ENCODE measurements at places on chromosomes 7 and 10. TPM values are rescaled to one million over a fixed set of nuclear protein-coding genes. Genes with fewer than 3 reads are reported as not detected.

GRCh38 chr7:139041378-139042085 lies 5.7 kb upstream of the ZC3HAV1L start:
- H3K27ac ChIP-seq = no peak overlapping the region
- H3K4me1 ChIP-seq = peaks cover 1% of the 10 kb centered on the region
- no peak overlapping the region for H3K4me3 ChIP-seq
- no peaks in the 10 kb centered on the region for H3K36me3 ChIP-seq

DNA sequence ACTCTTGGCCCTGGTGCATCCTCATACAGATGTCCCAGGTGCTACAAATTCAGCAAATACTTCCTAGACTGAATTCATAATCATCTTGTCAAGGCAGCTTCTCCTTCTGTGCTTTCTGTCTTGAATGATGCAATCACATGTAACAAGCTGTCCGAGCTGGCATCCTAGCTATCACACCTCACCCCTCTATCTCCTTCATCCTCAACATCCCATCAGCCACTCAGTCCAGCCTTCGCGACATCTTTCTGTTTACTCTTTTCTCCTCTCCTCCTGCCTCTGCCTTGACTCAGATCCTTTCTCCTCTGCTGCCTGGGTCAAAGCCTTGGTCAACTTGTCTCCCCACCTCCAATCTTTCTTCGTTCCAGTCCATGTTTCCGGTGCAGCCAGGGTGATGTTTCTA lies 240.4 kb upstream of the CELF2 start:
- H3K27ac ChIP-seq = no peak overlapping the region
- no peak for DNase-seq
- H3K27me3 ChIP-seq = no peaks in the 10 kb centered on the region
- H3K4me3 ChIP-seq = no peak overlapping the region
- H3K36me3 ChIP-seq = no peaks in the 10 kb centered on the region
- H3K4me1 ChIP-seq = no peaks in the 10 kb centered on the region

- no peak overlapping the region for H3K27ac ChIP-seq
- H3K4me1 ChIP-seq = no peaks in the 10 kb centered on the region
- no peak overlapping the region for H3K4me3 ChIP-seq
- H3K36me3 ChIP-seq = peaks cover 8% of the 10 kb centered on the region
- no peak for DNase-seq
These were observed 15.9 kb downstream of the VPS41 start for GRCh38 chr7:38893061-38893460.

- H3K27me3 ChIP-seq = no peaks in the 10 kb centered on the region
- no peak overlapping the region for H3K27ac ChIP-seq
- peaks cover 14% of the 10 kb centered on the region for H3K4me1 ChIP-seq
- DNase-seq = no peak
These were observed 1.9 kb downstream of the CNPY1 start for GRCh38 chr7:155544485-155544884.

GRCh38 chr10:106086391-106086790 lies 1078.1 kb downstream of the SORCS1 start:
- H3K27ac ChIP-seq = no peak overlapping the region
- DNase-seq = no peak
- no peaks in the 10 kb centered on the region for H3K36me3 ChIP-seq
- H3K4me1 ChIP-seq = no peaks in the 10 kb centered on the region
- H3K27me3 ChIP-seq = no peaks in the 10 kb centered on the region

DNA sequence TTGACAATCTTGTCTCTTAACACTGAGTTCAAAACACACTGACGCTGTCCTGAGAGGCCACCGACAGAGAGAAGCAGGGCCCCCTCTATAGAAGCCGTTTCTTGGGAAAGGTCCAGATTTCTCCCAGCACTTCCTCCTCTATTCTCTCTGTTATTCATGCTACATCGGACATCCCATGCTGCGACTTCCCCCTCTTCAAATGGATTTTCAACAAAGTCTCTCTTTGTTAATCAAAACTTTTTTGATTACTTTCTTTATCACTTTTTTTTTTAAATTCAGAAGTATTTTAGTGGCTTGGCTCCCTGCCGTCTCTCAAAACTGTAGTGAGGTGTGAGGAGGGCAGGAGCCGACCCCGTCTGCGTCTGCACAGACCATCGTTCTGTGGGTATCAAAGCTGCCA lies 298.9 kb upstream of the PITRM1 start:
- no peak for DNase-seq
- H3K4me3 ChIP-seq = no peak overlapping the region

- H3K4me3 ChIP-seq = no peak overlapping the region
- no peaks in the 10 kb centered on the region for H3K27me3 ChIP-seq
- no peak for DNase-seq
These were observed 103.7 kb downstream of the EBF3 start for GRCh38 chr10:129860396-129860795.

- DNase-seq = peak; percentile 76
- H3K27ac ChIP-seq = peak overlapping the region; percentile 87
- H3K4me1 ChIP-seq = peaks cover 4% of the 10 kb centered on the region
- no peaks in the 10 kb centered on the region for H3K27me3 ChIP-seq
- peak overlapping the region; percentile 1 for H3K4me3 ChIP-seq
- no peaks in the 10 kb centered on the region for H3K36me3 ChIP-seq
These were observed 74.1 kb downstream of the NRBF2 start for GRCh38 chr10:63206997-63207811.

GRCh38 chr7:128202287-128202957 lies 38.7 kb upstream of the LEP start:
- peaks cover 14% of the 10 kb centered on the region for H3K36me3 ChIP-seq
- DNase-seq = no peak
- H3K4me1 ChIP-seq = peaks cover 28% of the 10 kb centered on the region
- H3K27ac ChIP-seq = no peak overlapping the region
- peaks cover 32% of the 10 kb centered on the region for H3K27me3 ChIP-seq

GRCh38 chr7:21352540-21353387 lies 75.1 kb upstream of the SP4 start:
- H3K27me3 ChIP-seq = no peaks in the 10 kb centered on the region
- no peak for DNase-seq
- H3K27ac ChIP-seq = no peak overlapping the region
- no peaks in the 10 kb centered on the region for H3K36me3 ChIP-seq
- no peak overlapping the region for H3K4me3 ChIP-seq

- H3K4me3 ChIP-seq = no peak overlapping the region
- no peak overlapping the region for H3K27ac ChIP-seq
- peak; percentile 56 for DNase-seq
- no peaks in the 10 kb centered on the region for H3K4me1 ChIP-seq
These were observed 48.6 kb upstream of the SLIT1 start for GRCh38 chr10:97234400-97234799.

- no peaks in the 10 kb centered on the region for H3K4me1 ChIP-seq
- DNase-seq = no peak
- H3K27ac ChIP-seq = no peak overlapping the region
- no peaks in the 10 kb centered on the region for H3K36me3 ChIP-seq
- H3K27me3 ChIP-seq = no peaks in the 10 kb centered on the region
- H3K4me3 ChIP-seq = no peak overlapping the region
These were observed 37.9 kb upstream of the ABCB5 start for GRCh38 chr7:20577441-20578071.

GRCh38 chr10:93445097-93445960 lies 36.8 kb downstream of the MYOF start:
- H3K4me1 ChIP-seq = peaks cover 10% of the 10 kb centered on the region
- no peaks in the 10 kb centered on the region for H3K36me3 ChIP-seq
- H3K27ac ChIP-seq = peak overlapping the region; percentile 90
- peak; percentile 89 for DNase-seq

DNA sequence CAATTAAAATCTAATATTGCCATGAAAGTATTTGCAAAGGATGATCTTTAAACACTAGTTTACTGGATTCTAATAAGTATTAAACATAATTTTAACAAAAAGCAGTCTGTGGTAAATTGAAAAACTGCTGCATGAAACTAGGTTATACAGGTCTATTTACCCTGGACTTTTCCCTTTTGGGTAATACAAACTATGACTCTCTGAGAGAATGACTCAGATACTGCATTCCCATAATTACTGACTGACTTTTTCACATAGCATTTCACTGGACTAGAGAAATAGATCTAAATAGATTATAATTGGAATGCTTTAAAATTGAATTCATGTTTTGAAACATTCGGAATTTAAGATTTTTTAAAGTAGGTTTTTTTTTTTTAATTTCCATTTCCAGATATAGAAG lies 395.7 kb downstream of the THSD7A start:
- H3K4me1 ChIP-seq = no peaks in the 10 kb centered on the region
- no peak overlapping the region for H3K27ac ChIP-seq
- no peaks in the 10 kb centered on the region for H3K27me3 ChIP-seq
- no peak overlapping the region for H3K4me3 ChIP-seq
- no peaks in the 10 kb centered on the region for H3K36me3 ChIP-seq

DNA sequence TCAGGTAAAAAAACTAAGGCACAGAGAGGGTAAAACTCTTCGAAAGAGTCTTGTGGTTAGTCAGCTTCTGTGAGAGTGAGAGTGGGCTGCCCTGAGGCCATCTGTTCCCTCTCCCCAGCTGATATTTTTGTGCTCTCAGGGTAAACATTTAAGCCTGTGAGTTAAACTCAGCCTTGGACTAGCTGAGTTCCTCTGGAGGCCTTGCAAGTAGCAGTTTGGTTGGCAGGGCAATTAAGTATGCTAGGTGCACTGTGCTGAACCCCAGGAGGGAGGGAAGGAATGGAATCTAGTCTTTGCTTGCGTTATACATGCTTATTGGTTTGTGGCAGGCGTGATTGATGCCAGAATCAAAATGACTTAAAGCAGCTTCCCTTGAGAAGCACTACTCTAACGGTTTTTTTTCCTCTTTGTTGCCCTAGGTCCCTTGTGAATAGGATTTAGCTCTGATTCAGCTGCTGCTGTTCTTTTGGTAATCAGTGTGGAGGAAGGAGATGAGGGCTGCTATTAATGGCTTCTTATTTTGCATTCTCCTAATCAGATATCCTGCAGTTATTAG lies 140.2 kb downstream of the AUTS2 start:
- H3K27ac ChIP-seq = no peak overlapping the region
- H3K4me3 ChIP-seq = no peak overlapping the region
- no peaks in the 10 kb centered on the region for H3K27me3 ChIP-seq
- peak; percentile 79 for DNase-seq
- H3K4me1 ChIP-seq = peaks cover 2% of the 10 kb centered on the region
- no peaks in the 10 kb centered on the region for H3K36me3 ChIP-seq

DNA sequence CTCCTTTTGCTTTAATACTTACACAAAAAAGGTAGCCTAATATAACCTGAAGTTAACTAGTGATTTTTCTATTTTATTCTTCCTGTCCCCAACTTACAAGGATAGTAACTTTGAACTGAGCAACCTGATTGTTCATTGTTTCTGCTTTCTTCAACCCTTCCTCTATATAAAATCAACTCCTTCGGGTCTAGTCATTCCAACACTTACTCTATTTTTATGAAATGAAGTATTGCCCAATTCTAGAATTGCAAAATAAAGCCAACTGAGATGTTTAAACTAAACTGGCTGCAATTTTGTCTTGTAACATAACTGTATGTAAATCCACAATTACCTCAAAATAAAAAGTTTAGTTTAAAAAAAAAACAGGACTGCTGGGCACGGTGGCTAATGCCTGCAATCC lies 20.3 kb upstream of the DNA2 start:
- no peak overlapping the region for H3K27ac ChIP-seq
- H3K4me1 ChIP-seq = no peaks in the 10 kb centered on the region

DNA sequence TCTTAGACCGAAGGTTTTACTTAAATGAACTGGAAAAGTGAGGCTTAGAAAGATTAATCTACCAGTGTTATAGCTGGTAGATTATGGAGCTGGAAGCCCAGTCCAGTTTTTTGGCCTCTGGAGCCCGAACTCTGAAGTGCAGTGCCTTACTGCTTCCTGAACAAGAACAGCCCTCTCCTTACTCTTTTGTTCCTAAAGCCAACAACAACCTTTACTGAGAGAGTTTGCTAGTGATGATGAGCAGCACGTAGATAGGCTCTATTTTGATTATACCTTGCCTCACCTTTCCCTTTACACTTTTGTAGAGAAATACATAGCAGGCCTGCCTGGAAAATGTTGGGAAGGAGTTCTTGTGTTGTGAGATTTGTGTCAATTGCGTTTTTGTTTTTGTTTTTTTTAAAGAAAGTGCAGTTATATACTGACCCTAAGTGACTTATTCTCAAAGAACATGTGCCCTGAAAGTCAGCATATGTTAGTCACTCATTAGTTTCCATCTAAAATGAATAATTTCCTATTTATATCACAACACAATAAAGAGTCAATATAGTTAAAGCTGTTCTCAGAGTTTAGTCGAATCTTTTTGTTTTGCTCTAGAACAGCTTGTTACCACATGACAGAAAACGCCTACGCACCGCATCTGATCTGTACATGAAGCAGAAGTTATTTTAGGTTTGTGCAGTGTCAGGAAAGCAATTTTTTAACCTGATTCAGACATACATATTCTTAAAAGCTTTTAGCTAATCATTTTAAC lies 33.0 kb downstream of the PLEKHA1 start:
- H3K36me3 ChIP-seq = peaks cover 9% of the 10 kb centered on the region
- H3K27ac ChIP-seq = peak overlapping the region; percentile 6
- no peak for DNase-seq
- no peaks in the 10 kb centered on the region for H3K4me1 ChIP-seq

DNA sequence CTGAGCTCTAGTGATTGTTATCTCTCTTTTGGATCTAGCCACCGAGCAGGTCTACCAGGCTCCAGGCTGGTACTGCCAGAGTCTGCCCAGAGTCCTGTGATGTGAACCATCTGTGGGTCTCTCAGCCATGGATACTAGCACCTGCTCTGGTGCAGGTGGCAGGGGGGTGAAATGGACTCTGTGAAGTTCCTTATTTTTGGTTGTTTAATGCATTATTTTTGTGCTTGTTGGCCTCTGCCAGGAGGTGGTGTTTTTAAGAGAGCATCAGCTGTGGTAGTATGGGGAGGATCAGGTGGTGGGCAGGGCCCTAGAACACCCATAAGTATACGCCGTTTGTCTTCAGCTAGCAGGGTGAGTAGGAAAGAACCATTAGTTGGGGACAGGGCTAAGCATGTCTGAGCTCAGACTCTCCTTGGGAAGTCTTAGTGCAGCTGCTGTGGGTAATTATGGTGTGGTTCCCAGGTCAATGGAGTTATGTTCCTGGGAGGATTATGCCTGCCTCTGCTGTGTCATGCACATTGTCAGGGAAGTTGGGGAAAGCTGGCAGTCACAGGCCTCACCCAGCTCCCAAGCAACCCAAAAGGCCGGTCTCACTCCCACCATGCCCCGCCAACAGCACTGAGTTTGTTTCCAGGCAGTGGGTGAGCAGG lies 81.8 kb downstream of the NPSR1 start:
- no peaks in the 10 kb centered on the region for H3K4me1 ChIP-seq
- H3K36me3 ChIP-seq = no peaks in the 10 kb centered on the region
- no peak overlapping the region for H3K27ac ChIP-seq
- no peak overlapping the region for H3K4me3 ChIP-seq
- H3K27me3 ChIP-seq = no peaks in the 10 kb centered on the region

GRCh38 chr7:47721670-47722069 lies 139.8 kb upstream of the TNS3 start:
- no peak overlapping the region for H3K27ac ChIP-seq
- H3K4me3 ChIP-seq = no peak overlapping the region
- no peaks in the 10 kb centered on the region for H3K27me3 ChIP-seq
- H3K4me1 ChIP-seq = peaks cover 17% of the 10 kb centered on the region

TAC1 gene
- 105 TPM for total RNA-seq

KIN gene
- total RNA-seq = 14.8 TPM

NPTX2 gene
- 26.3 TPM for total RNA-seq

NEBL gene
- total RNA-seq = 157 TPM

MRM2 gene
- 33.0 TPM for total RNA-seq

LBX1 gene
- total RNA-seq = 4.0 TPM

CASP2 gene
- total RNA-seq = 17.6 TPM

REPIN1 gene
- total RNA-seq = 31.0 TPM

ADCYAP1R1 gene
- 88.8 TPM for total RNA-seq

PRSS37 gene
- total RNA-seq = not detected

PTEN gene
- 217 TPM for total RNA-seq

TNPO3 gene
- 42.4 TPM for total RNA-seq

SFRP5 gene
- total RNA-seq = 6.7 TPM
